ENCODE measurements at places on chromosomes 6 and 20.
A peak's percentile ranks its signal among the peaks of the same experiment; 100 is the strongest.

DNA sequence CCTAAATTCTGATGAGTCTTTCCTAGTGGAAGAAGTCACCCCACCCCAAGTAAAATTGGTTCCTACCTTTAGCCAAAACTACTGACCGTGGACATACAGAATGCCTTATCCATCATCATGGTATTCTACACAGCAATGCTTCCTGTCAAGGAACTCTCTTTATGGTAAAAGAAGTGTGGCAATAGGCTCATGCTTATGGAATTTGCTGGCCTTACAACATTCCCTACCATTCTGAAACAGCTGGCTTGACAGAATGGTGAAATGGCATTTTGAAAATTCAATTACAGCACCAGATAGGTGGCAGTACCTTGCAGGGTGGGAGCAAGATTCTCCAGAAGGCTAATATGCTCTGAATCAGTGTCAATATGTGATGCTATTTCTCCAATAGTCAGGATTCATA is 41.8 kb upstream of the BACH2 start:
- no peak for DNase-seq

- no peak for DNase-seq
These were observed 55.9 kb downstream of the NINL start for GRCh38 chr20:25529295-25529951.

- no peak for DNase-seq
These were observed 14.8 kb downstream of the C6orf141 start for GRCh38 chr6:49565261-49565660.

DNA sequence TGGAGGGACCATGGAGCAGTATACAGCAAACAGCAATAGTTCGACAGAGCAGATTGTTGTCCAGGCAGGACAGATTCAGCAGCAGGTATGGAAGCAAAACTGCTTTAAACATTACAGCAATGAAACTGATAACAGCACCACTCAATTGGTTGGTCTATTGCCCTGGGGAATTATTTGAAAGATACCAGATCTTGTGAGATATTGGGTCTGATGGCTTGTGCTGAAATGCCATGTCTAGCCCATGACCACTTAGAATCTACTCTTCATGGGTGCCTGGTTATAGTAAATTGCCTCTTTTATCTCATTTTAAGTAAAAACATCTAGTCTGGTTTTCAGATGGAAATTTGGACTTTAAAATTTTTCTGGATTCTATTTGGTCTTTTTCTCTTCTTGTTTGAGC is 6.3 kb downstream of the NFYA start:
- no peak for DNase-seq

- DNase-seq = peak; percentile 71
These were observed 79.2 kb upstream of the PLN start for GRCh38 chr6:118468682-118469465.

DNA sequence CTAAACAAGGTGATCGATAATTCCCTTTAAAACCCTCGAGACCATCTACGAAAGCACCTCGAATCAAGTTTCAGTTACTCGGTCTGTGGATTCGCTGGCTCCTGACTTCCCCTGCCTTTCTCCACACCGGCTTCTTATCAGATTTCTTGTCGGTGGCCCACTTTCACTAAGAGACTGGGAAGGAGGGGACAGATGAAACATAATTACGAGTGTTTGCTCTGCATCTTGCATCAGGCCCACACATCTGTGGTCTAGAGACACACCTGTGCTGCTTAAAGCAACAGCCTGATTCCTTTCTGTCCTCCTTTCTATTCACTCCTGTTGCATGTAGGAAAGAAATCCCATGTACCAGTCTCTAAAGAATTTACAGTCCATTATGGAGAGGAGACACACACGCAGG is 37.7 kb downstream of the INSM1 start:
- no peak for DNase-seq

All from NCI-H2081 treated with DMSO at 0.1 percent for 48 hours (cell line).